ENCODE measurements at places on chromosomes 12 and 14. TPM values are rescaled to one million over a fixed set of nuclear protein-coding genes. Genes with fewer than 3 reads are reported as not detected.

Gene KRT7
- polyA plus RNA-seq, result 0.16 TPM

- no peak for DNase-seq
Measured at GRCh38 chr12:75834591-75834990, 197.0 kb downstream of the PHLDA1 start.

Gene ITGA5
- 49.3 TPM for polyA plus RNA-seq

DNA sequence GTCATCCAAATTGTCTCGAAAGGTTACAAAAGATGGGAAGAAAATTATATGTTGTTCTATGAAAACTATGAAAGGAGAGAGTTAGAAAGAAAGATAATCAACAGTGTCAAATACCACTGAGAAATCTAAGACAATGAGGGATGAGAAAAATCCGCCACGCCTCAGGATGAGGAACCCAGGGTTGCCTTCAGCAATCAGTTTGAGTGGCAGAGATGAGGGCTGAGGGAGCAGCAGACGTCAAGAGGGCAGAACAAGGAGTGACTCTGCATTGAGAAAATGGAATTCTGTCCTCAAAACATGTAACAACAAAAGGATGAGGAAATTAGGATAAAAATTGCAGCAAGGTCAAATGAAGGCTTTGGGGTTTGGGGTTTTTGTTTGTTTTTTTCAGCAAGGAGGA, 18.3 kb upstream of the OXA1L start:
- no peak for DNase-seq

DNA sequence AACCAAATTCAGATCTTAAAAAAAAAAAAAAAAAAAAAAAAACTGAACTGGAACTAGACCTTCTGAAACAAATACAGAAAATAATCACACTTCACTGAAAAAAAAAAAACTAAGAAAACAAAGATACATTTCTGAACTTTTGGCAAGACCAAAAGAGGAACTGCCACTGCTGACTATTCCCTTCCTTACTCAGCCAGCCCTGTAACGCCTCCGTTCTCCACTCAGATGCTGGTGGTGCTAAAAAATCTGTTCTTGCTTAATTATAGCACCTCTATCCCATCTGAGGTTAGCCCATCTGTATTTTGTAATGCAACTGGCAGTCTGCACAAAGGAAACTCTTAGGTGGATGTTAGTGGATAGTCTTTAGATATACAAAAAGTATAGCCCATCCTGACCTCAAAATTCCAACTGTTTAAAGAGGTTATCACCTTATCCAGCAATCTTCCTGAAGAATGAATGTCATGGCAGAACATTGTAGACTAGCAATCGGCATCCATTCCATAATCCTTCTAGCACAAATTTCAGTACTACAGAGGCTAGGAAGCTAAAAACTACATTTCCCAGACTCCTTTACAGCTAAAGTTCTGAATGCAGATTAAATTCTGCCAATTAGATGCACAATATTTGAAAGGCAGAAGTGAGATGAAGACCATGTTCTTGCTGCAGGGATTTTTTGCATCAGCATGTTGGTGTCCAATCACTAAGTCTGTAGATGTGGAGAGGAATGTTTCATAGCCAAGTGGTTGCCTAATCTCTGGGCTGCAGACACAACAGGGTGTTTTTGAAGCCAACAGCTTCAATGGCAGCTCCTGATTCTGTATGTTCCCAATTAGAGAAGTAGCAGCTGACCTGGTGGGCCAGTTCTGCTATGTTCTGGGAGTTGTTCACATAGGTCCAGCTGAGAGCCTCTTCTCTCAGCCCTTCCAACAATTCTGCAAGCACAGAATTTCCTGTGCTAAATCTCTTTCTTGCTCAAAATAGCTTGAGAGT, 5.7 kb downstream of the MAP3K9 start:
- DNase-seq, result no peak

- DNase-seq, result no peak
Measured at GRCh38 chr12:115752156-115752555, 525.3 kb downstream of the MED13L start.

GRCh38 chr12:83008703-83009102, 322.0 kb downstream of the TMTC2 start:
- DNase-seq, result no peak
